IPS DF 6.9 (cell line): ENCODE measurements at places on chromosomes 2 and 18.

GRCh38 chr2:141201016-141201565 is 929.7 kb downstream of the LRP1B start:
- DNase-seq = no peak

DNA sequence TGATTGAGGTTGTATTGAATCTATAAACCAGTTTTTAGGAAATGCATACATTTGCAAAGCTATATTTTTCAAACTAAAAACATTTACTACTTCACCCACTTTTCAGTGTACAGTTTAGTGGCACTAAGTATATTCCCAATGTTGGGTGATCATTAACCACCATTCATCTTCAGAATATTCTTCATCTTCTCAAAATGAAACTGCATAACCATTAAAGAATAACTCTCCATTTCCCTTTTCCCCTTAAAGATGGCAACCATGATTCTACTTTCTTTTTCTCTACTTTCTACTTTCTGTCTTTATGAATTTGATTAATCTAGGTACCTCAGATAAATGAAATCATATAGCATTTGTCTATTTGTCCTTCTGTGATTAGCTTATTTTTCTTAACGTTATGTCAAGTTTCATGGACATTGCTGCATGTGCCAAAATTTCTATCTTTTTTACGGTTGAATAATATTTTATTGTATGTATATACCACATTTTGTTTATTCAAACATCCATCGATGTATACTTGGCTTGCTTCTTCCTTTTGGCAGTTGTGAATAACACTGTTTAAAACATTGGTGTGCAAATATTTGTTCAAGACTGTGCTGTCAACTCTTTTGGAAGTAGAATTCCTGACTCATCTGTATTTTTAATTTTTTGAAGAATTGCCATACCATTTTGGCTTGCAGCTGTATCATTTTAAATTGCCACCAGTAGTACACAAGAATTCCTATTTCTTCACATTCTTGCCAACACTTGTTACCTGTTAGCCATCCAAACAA is 104.9 kb downstream of the RPRM start:
- DNase-seq = no peak

DNA sequence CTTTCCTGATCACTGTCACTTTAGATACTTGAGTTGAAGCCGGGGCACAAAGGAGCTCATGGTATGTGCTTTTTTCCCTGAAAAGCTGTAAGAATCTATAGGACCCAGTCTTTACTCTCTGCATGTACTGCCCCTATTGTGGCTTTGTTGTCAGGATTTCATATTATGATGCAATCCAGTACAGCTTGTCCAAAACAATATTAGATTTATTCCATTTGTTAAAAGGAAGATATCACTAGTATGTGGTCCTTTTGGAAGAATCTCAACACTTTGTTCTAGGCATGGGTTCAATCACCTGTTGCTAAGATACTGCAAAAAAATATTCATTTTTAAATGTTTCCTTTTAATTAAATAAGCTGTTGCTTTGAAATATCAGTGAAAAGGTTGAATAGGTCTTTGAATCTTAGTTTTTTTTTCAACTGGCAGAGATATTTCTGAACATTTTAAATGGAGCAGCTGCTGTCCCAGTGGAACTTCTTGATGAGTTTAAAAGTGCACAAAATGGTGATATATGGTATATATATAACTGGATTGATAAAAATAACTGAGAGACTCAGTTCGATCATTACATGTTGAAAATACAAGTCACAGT is 256.6 kb upstream of the NT5C1B start:
- DNase-seq = no peak

- no peak for DNase-seq
Observed at GRCh38 chr2:67799886-67800285, 262.9 kb downstream of the C1D start.

DNA sequence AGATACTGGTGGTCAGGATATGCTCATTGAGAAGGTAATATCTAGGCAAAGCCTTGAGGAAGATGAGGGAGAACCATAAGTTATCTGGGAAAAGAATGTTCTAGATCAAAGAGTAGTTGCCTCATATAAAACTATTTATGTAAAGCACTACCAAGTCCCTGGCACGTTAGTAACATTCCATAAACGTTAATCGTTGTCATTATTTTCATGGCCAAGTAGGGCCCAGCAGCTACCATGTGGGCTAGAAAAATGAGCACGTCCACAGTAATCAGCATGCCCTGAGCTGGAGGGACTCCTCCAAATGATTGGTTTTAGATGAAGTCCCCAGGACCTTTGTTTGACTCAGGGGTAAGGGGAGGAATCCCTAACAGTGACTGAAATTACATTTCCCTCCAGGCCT is 32.7 kb upstream of the AFTPH start:
- DNase-seq = no peak

- DNase-seq = no peak
Observed at GRCh38 chr2:98911376-98912154, 24.5 kb downstream of the CRACDL start.

DNA sequence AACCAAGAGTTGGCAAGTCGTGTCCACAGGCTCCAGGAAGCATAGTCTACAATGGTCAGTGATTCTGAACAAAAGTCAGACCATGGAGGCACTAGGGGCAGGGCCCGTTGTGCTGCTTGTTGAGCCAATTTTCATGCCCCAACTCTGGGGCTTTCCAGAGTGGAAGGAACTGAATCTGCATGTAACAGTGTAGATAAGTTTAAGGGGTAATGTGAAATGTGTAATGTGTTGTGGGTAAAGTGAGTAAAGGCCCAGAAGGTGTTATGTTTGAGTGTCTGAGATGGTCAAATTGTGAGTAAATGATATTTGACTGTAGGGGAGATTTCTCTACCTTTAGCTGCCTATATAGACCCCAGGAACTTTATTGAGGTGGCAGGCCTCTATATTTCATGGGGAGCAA is 1336.5 kb upstream of the SLC39A10 start:
- DNase-seq = no peak

- no peak for DNase-seq
Observed at GRCh38 chr2:123895651-123896050, 129.4 kb upstream of the CNTNAP5 start.

- no peak for DNase-seq
Observed at GRCh38 chr2:67919490-67919889, 143.3 kb downstream of the C1D start.

- DNase-seq = no peak
Observed at GRCh38 chr2:238003234-238004031, 36.6 kb downstream of the UBE2F start.

- no peak for DNase-seq
Observed at GRCh38 chr2:216583606-216584005, 49.6 kb upstream of the IGFBP2 start.
